ENCODE measurements at places on chromosomes 4 and X. TPM values are rescaled to one million over a fixed set of nuclear protein-coding genes. Genes with fewer than 3 reads are reported as not detected.

ASB11 gene
- not detected for total RNA-seq

KCTD8 gene
- 2.0 TPM for total RNA-seq

CYSLTR1 gene
- 0.11 TPM for total RNA-seq

HOPX gene
- not detected for total RNA-seq

ENPP6 gene
- 0.07 TPM for total RNA-seq

TAPT1 gene
- 22.6 TPM for total RNA-seq

Measured in endodermal cell (in vitro differentiated cells).